ENCODE measurements at places on chromosomes 2 and 18.

- DNase-seq = no peak
Observed at GRCh38 chr2:32671885-32672533, 44.2 kb downstream of the TTC27 start.

DNA sequence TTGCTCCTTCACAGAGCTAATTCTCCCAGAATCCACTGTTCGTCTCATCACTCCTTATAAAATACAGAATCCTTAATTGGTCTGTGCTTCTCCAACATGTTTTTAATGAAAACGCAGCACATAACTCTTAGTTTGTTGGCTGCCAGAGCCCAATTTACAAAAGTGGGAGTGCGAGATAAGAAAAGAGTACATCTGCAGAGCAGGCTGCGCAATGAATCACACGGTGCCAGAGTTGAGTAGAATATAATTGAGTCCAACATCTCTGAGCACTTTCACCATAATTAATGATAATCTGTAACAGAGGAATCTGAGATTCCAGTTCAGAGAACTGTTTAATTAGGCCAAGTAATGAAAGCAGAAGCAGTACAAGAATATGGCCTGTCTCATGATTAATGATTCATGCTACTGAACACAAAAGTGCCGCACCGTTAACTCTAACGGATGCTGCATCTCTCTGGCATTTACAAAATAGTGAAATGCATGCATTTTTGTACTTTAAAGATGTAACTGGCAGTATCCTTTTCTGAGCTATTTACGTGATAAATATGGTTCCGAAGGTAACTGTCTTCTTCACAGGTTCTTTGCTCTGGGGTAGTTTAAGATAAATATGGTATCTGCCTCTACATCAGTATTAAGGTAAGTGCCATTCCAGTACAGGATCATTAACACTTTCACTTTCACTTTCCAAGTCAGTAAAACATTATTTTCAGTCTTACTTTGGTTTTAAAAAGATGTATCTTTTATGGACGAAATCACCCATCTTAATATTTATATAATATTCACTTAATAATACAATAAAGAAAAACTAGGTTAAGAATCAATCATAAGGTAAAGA, 785.6 kb downstream of the NR4A2 start:
- DNase-seq = no peak

GRCh38 chr2:160322320-160322719, 122.2 kb upstream of the ITGB6 start:
- DNase-seq = no peak

- no peak for DNase-seq
Observed at GRCh38 chr2:20470211-20470610, 23.3 kb downstream of the RHOB start.

- DNase-seq = no peak
Observed at GRCh38 chr2:134011936-134012586, 241.8 kb upstream of the MGAT5 start.

DNA sequence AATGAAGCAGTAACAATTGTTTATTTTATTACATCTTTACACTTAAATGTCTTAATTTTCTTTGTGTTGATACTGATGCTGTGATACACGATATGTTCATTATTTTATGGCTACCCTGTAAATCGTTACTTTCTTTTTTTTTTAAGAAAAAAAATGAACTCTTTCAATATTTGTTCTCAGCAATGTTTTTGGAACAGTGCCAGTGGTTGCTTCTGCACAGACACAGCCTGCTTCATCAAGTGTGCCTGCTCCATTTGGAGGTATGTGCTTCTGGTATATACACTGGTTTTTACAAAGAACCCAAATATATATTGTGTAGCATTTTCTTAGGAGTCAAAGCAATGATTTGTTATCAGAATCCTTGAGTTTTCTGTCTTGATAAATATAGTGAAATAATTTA, 62.2 kb upstream of the SCYGR2 start:
- DNase-seq = no peak

DNA sequence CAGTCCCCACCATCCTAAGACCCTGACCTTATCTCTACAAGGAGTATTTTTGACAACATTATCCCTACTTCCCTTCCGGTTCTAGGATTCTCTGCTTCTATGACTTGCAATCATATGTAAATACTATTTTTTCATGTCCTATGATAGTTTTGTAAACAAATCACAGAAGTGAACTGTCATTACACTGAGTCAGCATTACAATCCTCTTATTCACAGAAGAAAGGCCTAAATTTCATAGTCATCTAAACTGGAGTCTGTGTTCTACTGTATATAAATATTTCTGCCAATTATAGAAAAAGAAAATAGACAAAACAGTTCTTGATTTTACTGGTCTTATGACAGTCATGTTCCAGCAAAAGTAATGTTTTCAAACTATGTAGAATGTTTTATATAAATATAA, 265.1 kb downstream of the NCKAP5 start:
- DNase-seq = no peak

DNA sequence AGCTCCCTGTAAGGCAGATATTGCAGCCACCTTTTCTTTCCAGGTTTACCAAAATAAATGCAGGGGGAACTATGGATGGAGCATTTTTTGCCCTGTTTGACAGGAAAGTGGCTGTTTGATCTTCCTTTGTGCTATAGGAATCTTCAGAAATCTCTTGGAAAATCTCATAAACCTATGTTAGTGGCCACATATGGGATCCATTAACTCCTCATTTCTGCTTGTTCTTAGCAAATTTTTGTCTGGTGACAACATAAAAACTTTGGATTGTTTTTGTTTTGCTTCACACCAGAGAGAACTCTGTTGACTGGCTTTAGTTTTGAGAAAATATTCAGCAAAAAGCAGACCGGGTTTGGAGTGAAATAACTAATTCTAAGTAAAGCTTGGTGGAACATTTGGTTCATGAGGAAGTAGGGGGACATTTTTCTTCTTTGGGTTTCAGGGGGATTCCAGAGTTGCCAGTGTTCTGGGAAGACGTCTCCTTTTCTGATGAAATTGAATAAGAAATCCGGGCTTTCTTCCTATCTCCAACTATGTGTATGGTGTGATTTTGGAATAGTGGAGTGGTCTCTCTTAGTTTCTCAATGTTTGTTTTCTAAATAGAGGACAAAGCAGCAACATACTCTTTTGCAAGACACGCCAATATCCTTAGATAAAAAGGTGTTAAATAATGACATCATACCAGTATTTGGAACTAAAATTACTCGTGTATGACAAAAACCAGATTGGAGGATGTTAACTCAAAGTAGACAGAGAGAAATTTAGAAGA, 174.4 kb downstream of the ICOS start:
- DNase-seq = no peak

DNA sequence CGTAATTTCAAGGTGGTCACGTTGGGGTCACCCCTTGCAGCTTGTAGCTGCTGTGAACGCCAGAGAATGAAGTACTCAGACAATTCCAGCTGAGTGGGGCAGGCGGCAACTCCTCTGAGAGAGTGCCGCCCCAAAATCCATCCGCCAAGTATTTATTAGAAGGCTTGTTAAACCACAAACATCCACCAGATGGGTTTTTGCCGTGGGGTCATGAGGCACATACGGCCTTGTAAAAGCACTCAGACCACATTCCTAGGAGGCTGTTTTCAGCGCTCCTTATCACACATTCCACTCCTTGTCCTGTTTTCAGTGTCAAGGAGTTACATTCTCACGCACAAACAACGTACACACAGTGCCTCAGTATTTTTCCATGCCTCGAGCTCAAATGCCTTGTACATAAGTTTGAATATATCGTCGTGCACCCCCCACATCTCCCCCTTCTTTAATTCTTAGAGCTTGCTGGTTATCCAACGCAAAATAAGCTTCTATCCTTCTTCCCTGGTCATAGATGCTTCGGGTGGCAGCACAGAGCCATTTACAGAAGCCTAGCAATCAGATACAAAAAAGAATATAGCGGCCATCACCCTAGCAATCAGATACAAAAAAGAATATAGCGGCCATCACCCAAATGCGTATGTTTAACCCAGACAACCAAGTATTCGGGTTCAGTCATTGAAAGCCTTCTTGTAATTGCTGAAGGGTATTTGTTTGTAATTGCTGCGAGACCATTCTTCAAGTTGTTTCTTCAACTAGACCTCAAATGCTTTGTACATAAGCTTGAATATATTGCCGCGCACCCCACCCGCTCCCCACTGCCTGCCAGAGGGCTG, 7.3 kb downstream of the ALPP start:
- DNase-seq = no peak

GRCh38 chr2:241984658-241985057, 115.1 kb downstream of the RTP5 start:
- DNase-seq = no peak

- DNase-seq = no peak
Observed at GRCh38 chr18:61992285-61992684, 99.5 kb upstream of the RNF152 start.

GRCh38 chr2:37610638-37611289, 60.7 kb downstream of the CDC42EP3 start:
- DNase-seq = no peak

- DNase-seq = no peak
Observed at GRCh38 chr2:234291765-234292204, 205.1 kb downstream of the ARL4C start.

DNA sequence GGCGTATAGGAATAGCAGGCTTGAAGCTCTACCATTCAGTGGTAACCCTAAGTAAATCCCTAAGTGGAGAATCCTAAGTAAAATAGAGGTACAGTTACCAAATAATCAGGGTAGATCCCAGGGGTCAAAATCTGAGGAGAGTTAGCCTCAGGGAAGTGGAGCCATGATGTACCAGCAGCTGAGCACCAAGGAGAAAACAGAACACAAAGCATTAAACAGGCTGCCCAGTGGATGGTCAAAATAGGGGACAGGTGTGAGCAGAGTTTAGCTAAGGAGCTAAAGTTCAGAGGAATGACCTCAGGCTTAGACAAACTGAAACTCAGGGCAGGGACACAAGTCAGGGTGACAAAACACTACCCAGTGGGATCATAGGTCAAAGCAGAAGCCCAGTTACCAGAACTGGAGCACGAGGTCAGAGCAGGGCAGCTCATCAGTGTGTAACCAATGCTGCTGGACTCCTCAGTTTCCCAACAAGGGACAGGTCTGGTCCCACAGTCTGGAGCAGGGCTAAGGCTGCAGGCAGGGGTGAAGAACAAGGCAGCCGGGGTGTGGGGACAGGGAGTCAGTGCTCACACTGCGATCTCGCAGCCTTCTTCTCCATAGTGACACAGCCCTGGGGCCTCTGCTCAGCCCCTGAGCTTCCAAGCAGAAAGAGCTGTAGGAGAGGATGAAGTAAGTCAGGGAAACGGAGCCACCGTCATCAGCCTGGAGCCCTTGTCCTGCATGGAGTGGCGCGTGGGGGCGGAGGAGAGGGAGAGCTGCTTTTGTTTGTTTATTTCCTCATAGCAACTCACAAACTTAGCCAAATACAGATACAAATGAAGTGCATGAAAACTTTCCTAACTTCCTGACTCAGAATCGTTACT, 264.0 kb downstream of the MREG start:
- DNase-seq = no peak

DNA sequence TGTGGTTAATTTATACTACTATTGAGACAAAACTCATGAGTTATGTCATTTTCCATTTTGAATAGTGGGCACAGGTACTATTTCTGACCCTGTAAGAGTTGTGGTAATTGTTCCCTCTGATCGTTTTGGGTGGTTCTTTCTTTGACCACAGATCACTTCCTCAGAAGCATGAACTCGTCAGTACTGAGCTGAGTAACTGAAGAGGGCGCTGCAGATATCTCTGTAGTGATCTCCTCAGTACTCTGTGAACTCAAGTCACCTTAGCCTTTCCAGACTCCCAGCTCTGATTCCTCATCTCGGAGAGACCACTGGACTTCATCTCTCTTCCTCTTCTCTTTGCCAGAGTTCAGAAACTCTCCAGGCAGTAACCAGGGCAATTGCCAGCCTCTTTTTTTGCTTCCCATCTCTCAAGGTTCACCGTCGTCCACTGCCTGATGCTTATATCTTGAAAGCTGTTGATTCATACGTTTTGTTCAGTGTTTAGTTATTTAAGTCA, 9.4 kb upstream of the IL1RL1 start:
- no peak for DNase-seq

- DNase-seq = no peak
Observed at GRCh38 chr2:71617266-71617665, 163.9 kb downstream of the DYSF start.

GRCh38 chr2:29759360-29759759, 162.0 kb downstream of the ALK start:
- DNase-seq = no peak

DNA sequence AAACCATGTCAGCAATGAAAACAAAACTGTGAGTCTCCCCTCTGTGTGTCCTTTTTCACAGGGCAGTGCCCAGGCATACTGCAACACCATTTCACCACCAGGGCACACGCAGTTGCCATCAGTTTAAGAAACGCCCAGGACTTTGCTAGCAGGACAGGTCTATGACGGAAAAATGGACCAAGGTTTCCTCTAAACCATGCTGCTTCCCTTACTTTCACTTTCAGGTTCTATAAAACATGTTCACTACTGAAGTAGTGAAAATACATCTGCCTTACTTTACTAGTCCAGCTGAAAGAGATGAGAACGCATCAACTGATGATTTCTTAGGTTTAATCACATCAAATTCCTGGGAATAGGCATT, 110.5 kb downstream of the TCF4 start:
- DNase-seq = no peak

DNA sequence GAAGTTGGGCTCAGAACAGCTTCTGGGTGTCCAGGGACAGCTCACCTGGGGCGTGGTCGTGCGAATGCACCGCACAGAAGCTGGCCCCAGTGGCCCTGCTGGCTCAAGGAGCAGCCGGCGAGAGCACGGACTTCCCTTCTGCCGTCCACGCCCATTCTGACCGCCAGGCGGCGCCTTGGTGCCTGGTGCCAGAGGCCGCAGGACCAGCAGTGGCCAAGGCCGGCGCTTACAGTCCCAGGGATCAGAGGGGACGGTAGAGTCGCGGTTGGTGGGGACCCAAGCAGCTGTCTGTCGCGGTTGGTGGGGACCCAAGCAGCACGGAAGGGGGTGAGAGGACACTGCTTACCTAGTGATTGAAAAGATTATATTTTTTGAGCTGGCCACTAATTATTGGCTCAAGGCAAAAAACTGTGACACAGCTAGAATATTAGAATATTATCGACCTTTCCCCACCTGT, 25.7 kb downstream of the NPPC start:
- peak; percentile 34 for DNase-seq

GRCh38 chr2:171271971-171272436, 111.3 kb upstream of the TLK1 start:
- DNase-seq = no peak

DNA sequence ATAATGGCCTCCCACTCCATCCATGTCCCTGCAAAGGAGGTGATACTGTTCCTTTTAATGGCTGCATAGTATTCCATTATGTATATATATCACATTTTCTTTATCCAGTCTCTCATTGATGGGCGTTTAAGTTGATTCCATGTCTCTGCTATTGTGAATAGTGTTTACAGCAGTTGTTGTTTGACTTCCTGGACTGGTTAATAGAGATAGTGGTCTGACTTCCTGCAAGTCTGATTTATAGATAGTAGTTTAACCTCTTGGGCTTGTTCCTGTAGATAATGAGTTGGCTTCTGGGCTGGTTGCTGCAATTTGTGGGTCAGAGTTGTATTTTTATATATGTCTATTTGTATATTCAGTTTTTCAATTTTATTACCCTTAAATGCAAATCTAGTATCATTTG, 145.4 kb downstream of the ARL6IP6 start:
- DNase-seq = no peak
